ENCODE measurements at places on chromosomes 7 and 10.
A peak's percentile ranks its signal among the peaks of the same experiment; 100 is the strongest.

- DNase-seq, result peak; percentile 77
Observed at GRCh38 chr10:79445977-79446757, 743 bp upstream of the ZCCHC24 start.

DNA sequence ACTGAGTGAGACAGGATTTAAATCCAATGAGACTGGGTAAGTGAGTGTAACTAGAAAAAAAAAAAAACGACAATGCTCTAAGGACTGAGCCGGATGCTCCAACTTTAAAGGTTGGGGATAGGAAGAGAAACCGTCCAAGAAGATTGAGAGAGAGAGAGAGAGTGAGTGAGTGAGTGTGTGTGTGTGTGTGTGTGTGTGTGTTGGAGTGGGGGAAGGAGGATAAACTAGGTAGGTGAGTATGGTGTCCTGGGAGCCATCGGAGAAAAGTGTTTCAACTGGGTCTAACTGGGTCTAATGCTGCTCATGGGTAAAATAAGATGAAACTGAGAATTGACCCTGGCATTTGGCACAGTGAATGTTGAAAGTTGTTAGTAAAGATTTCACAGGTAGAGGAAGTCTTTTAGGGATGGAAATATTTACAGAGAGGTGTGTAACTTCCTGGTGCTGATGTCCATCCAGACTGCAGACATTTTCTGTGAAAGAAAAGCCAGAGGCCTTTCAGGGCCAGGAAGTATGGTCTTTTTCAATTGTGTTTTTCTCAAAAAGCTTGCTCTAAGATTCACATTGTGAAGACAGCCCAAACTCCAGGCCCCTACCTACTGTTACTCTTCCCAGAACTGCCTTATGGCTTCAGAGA is 14.2 kb downstream of the ENTPD1 start:
- DNase-seq, result no peak

DNA sequence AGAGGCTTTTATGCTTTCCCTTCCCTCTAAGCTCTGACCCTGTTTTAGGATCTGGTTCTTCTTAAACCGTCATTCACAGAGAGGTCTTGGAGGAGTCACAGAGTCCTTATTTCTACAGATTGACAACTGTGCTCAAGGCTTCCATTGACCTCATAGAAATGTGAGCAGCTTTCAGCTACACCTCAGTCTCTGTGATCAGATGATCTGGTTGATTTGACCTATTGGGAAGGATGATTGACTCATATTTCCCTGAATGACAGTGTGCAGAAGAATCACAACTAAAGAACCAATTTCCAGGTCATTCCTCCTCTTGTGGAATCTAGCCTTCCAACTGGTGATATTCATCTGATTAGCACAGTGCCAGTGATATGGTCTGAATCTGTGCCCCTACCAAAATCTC is 3.4 kb downstream of the CYP3A4 start:
- no peak for DNase-seq

DNA sequence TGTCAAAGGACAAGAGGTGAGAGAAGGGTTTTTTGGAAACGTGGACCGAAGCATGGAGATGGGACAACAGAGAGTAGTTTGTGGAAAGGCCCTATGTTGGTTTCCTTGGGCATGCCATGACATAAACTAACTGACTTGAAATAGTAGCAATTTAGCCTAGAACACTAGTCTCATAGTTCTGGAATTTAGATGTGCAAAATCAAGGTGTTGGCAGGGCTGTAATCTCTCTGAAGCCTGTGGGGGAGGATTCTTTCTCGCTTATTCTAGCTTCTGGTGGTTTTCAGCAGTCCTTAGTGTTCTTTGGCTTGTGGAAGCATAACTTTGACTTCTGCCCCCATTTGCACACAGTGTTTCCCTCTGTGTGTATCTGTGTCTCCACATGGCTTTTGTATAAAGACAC is 283.4 kb downstream of the GFRA1 start:
- no peak for DNase-seq

DNA sequence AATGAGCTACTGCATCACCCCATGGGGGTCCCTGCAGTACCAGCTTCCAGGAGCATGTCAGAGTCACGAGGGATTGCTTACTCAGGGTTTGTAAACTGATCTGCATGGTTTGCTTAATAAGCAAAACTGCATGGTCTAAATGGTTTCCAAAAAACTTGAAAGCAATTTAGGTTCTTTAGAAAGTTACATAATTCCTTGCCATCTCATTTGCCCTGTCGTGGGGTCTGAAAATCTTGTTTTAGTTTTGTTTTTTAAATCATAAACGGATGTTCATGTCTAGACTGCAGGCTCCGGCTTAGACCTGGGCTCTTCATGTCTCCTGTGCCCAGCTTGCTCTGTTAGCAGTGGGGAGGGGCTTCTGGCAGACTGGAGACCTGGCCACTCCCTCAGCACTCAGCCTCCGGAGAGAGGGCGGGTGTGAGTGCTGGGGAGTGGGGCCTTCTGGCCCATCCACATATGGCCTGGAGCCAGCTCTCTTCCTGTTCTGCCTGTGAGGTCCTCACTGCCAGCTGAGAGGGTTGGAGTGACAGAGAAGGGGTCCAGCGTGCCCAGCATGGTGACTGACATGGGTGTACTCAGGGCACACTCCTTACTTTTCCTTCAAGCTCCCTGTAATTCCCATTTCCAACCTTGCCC is 17.5 kb downstream of the PRF1 start:
- peak; percentile 80 for DNase-seq

GRCh38 chr10:130958981-130959751 is 352.4 kb downstream of the TCERG1L start:
- DNase-seq, result no peak
